ENCODE measurements at places on chromosomes 3 and 15.

GRCh38 chr15:101563176-101563796, 73.8 kb upstream of the PCSK6 start:
- no peak for DNase-seq

DNA sequence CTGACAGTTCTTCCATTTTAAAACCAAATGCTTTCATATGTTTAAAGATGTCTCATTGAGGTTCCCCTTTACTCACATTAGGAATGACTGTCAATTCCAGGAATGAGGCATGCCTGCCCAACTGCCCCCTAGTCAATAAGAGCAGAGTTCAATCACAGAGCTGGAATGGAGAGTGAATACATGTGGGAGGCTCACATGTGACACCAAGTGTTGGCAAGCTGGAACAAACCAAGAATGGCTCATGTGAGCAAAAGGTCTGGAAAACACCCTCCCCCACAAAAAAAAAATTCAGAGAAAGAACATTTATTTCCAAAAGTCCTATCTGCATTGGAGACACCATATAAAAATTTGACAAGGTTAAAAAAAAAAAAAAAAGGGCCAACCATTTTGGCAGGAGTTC, 3.7 kb downstream of the PBRM1 start:
- no peak for DNase-seq

DNA sequence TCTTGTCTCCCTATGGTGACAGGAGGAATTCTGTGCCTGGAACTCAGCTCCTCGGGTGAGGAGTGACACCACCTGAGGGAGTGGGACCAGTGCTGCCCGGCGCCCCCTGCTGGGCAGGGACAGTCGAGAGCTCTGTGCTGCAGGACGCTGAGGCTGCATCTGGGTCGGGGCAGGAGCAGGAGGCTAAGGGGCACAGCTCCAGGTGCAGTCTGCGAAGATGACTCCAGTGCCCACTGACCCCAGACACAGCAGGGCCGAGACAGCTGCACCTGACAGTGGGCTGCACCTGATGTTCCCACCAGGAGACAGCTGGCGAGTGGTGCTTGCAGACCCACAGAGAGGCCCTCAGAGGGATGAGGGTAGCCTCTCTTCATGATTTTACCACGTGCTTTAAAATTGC, 152.9 kb downstream of the ATP10A start:
- DNase-seq: no peak

DNA sequence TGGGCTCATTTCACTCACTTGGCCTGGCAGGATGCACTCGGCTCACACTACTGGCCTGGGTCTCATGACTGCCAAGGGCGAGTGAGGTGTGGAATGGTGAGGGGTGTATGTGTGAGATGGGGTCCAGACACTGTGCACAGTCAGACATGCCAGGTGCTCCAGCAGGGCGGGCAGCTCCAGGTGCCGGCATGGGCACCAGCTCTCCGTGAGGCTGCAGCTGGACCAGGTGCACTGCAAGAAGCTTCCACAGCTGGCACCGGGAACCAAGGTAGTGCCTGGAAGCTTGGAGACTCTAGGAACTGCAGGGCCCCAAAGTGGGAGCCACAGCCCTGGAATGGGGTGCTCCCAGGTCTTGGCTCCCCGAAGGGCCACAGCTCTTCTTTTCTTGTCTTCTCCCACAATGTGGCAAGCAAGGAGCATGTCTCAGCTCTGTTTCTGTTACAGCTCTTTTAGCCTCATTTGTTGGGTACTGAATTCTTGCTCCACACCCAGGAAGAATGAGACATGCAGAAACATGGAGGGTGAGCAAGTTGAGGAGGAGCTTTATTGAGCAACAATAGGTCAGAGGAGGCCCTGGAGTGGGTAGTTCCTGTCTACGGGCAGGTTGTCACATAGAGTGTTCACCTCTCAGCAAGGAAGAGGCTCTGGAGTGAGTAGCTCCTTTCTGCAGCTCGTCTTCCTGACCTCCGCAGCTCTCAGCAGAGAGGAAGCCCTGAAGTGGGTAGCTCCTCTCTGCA, 762.8 kb downstream of the CADM2 start:
- DNase-seq: no peak

GRCh38 chr3:82627733-82628132, 866.3 kb upstream of the GBE1 start:
- DNase-seq: no peak

DNA sequence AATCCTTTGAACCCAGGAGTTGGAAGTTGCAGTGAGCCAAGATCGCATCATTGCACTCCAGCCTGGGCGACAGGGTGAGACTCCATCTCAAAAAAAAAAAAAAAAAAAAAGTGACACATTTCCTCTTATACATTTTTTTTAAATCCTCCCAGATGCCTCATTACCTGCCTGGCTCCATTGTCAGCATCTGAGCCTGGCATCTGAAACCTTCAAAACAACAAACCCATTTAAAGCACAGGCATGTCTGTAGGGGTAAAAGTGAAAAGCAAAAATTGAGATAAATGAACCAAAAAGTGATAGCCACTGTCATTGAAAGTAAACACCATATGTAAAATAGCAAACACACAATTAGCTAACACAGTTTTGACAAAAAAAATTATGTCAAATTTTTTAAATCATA, 38.6 kb downstream of the OSBPL10 start:
- no peak for DNase-seq

DNA sequence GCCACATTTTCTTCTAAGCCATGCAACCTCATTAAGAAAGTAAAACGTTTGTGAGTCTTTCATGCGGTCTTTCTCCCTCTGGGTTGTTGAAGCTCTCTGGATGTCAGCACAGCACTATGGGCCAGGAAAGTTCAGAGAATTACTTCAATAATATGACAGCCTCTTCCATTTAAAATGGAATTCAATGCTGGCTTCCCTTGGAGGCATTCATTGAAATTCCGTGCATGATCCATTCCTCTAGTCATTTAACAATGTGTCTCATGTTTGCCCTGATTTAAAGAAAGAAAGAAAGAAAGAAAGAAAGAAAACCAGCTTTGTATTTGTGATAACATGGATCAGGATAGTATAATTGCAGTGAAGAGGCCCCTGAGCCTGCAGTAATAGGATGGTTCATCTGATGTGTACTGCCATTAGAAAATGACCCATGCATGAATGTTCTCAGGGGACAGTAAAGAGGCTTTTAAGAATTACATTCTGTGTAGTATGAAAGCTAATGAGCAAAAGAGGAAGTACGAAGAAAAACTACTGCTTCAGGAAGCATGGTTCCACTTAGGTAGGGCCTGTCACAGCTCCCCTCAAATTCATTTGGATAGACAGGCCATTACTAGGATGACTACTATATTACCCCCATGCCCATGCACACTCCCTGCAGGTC, 146.0 kb downstream of the ARPP21 start:
- DNase-seq: no peak

DNA sequence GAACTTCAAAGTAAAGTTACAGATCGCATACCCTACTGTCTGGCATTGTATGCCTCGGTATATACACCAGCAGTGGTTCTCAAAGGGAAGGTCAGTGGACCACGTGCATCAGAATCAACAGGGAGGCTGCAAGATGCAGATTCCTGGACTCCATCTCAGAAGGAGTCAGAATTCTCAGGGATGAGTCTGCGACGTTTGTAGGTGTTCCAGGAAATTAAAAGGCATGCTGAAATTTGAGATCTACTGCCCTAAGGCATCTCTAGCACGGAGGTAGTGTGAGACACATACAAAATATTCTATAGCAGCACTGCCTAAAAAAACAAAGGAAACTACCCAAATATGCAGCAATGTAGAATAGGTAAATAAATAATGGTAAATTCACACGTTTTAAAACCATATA, 136.8 kb upstream of the BNIP2 start:
- DNase-seq: no peak

DNA sequence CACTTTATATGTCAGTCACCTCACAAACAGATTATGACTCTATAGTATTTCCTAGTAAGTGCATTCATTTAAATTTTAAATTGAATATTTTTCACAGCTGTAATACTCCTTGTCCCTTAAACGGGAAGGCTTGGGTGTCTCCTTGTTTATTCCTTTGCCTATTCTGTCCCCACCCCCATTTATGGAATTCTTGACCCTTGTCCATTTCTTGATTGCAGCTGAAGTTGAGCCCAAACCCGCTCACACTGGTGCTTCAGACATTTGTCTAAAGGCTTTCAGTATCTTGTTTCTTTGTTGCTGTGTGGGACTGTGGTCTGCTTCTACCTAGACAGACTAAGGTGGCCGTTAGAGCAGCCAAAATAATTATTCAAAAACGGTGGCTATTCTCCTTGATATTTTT, 449.7 kb downstream of the FOXP1 start:
- no peak for DNase-seq

DNA sequence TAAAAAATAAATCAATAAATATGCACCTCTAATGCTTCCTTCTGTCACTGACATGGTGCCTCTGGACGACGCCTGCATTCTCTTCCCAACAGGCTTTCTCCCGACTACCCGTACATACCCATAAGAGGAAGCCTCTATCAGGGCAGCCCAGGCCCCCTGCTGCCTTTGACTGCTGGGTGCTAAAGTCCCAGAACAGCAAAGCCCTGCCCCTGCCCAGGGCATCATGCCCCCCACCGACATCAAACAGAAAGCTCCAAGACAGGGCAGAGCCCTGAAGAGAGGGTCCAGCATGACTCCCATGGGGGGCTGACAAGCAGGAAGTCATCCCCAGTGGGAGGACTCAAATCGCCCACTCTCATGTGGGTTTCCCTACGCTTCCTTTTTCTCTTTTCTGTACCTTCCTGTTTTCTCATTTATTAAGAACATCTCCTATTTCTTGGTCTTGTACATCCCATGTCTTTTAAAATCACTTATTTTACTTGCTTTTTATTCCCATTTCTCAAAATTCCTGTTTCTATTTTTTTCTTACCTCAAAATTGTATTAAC, 23.4 kb downstream of the XPC start:
- DNase-seq: no peak

- no peak for DNase-seq
Observed at GRCh38 chr15:68816158-68816557, 4.5 kb downstream of the ANP32A start.

DNA sequence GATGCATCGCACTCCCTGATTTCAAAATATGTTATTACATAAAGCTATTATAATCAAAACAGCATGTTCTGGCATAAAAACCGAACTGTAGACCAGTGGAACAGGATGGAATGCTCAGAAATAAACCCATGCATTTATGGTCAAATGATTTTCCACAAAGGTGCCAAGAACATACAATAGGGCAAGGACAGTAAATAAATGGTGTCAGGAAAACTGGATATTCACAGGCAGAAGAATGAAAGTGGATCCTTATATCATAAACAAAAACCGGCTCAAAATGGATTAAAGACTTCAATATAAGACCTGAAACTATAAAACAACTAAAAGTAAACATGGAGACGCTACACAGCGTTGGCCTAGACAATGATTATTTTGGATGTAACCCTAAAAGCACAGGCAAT, 22.6 kb downstream of the USP50 start:
- no peak for DNase-seq

- DNase-seq: no peak
Observed at GRCh38 chr15:26673445-26673844, 99.4 kb downstream of the GABRB3 start.

- no peak for DNase-seq
Observed at GRCh38 chr3:45748068-45748467, 48.3 kb downstream of the SLC6A20 start.

- DNase-seq: no peak
Observed at GRCh38 chr3:14031271-14031670, 93.4 kb downstream of the CHCHD4 start.

Measured in nucleus accumbens (tissue), 56 donors.